Activated T-cell treated with anti-CD3 and anti-CD28 coated beads, Interleukin-2, amount 50 U/mL, for 72 hours (primary cell): ENCODE measurements at places on chromosomes 6 and 20.

GRCh38 chr6:128323011-128323410 is 197.4 kb downstream of the PTPRK start:
- no peak for DNase-seq

DNA sequence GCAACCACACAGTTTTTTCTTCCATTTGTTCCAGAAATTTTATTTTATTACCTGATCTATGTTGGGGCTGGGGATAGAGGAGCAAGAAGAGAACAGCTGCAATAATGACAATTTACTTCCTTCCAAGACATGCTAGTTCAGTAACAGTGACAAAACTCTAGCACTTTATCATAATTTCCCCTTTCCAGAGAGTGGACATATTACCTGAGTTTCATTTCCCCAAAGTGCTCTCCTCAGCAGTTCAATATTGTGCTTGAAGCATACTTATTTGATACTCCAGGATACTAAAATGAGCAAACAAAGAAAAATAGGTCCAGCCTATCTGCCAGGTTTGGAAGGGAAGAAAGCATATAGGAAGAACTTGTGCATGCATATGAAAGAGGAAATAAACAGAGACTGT is 157.7 kb downstream of the ID4 start:
- no peak for DNase-seq

GRCh38 chr20:43508604-43509040 is 1.1 kb downstream of the L3MBTL1 start:
- no peak for DNase-seq

GRCh38 chr20:36887752-36888090 is 11.8 kb downstream of the TLDC2 start:
- no peak for DNase-seq

- DNase-seq, result no peak
Observed at GRCh38 chr6:168100803-168101589, 22.0 kb upstream of the FRMD1 start.

GRCh38 chr20:9035126-9035525 is 33.8 kb upstream of the PLCB4 start:
- no peak for DNase-seq
